Mammary microvascular endothelial cell (primary cell): ENCODE measurements at places on chromosomes 13 and 19. TPM values are rescaled to one million over a fixed set of nuclear protein-coding genes. Genes with fewer than 3 reads are reported as not detected.

Gene ZNF260
- 5.4 and 6.6 TPM in 2 replicates for total RNA-seq

Gene ANKLE1
- 0.73 and 1.3 TPM in 2 replicates for total RNA-seq

Gene SIAH3
- not detected in 2 replicates for total RNA-seq

Gene ANKRD24
- 0.05 TPM in 1 of 2 replicates, not detected in the other for total RNA-seq

Gene PRR22
- total RNA-seq = 0.44 and 0.60 TPM in 2 replicates

Gene FAM216B
- total RNA-seq = not detected in 2 replicates

Gene CATSPERD
- not detected in 2 replicates for total RNA-seq

Gene PCCA
- total RNA-seq = 6.7 and 13.4 TPM in 2 replicates

Gene SMAD9
- 7.1 and 9.2 TPM in 2 replicates for total RNA-seq

Gene SLC25A42
- 2.5 and 2.9 TPM in 2 replicates for total RNA-seq

Gene LSR
- total RNA-seq = 0.93 and 2.0 TPM in 2 replicates

Gene B3GNT3
- 0.05 and 0.13 TPM in 2 replicates for total RNA-seq

Gene ZNF442
- 0.94 and 2.5 TPM in 2 replicates for total RNA-seq

Gene ZNF667
- total RNA-seq = 0.67 and 0.94 TPM in 2 replicates

Gene ATXN8OS
- total RNA-seq = not detected in 2 replicates

Gene PCDH9
- 1.7 and 2.2 TPM in 2 replicates for total RNA-seq

Gene DCT
- total RNA-seq = not detected in 2 replicates

Gene ATP8B3
- total RNA-seq = 0.93 and 2.3 TPM in 2 replicates

Gene ZNF285
- total RNA-seq = 1.8 and 2.4 TPM in 2 replicates

Gene CGB8
- not detected in 2 replicates for total RNA-seq

Gene NBEA
- 1.1 and 1.2 TPM in 2 replicates for total RNA-seq

Gene AMH
- 0.33 TPM in 1 of 2 replicates, not detected in the other for total RNA-seq

Gene ZNF561
- 24.5 and 31.6 TPM in 2 replicates for total RNA-seq

Gene NKPD1
- 0.05 TPM in 1 of 2 replicates, not detected in the other for total RNA-seq

Gene MBD3L3
- total RNA-seq = not detected in 2 replicates

Gene CEACAM21
- total RNA-seq = 2.5 and 14.9 TPM in 2 replicates
